Erythroblast (primary cell): ENCODE measurements at places on chromosomes 13 and 19.

DNA sequence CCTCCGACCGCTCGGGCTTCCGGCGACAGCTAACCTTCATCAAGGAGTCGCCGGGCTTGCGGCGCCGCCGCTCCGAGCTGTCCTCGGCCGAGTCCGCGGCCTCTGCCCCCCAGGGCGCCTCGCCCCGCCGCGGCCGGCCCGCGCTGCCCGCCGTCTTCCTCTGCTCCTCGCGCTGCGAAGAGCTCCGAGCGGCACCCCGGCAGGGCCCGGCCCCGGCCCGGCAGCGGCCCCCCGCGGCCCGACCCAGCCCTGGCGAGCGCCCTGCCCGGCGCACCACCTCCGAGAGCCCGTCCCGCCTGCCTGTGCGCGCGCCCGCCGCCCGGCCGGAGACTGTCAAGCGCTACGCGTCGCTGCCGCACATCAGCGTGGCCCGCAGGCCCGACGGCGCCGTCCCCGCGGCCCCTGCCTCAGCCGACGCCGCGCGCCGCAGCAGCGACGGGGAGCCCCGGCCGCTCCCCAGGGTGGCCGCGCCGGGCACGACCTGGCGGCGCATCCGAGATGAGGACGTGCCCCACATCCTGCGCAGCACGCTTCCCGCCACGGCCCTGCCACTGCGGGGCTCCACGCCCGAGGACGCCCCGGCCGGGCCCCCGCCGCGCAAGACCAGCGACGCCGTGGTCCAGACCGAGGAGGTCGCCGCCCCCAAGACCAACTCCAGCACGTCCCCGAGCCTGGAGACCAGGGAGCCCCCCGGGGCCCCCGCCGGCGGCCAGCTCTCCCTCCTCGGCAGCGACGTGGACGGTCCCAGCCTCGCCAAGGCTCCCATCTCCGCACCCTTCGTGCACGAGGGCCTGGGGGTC, 9.6 kb downstream of the C19orf25 start:
- no peak for DNase-seq

DNA sequence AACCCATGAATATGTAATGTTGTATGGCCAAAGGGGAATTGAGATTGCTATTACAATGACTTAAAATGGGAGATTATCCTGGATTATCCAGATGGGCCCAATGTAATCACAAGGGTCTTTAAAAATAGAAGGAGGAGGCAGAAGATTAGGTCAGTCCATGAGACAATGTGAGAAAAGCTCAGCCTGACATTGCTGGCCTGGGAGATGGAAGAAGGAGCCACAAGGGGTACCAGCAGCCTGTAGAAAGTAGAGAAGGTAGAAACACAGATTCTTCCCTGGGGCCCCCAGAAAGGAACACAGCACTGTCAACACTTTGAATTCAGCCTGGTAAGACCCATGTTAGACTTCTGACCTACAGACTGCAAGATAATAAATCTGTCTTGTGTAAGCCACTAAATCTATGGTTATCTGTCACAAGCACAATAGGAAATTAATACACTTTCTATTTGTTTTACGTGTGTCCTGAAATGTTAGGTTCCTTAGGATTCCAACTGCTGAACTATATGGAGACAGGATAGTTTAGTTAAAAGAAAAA, 132.9 kb upstream of the SERP2 start:
- DNase-seq, result no peak

DNA sequence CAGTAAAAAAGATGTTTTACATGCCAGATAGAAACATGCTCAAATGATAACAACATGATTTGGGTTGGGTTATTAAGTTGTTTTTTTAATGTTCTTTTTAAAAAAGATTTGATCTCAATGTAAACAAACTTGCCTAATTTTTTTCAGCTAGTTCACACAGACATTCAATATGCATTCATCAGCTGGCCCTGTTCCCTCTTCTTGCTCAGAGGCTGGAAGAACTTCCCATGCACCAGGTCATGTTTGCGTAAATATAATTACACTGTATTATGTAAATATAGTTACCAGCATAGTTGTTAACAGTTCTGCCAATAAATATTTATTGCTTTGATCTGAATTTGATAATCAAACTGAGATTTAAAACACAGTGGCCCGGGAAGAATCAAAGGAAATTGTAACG, 70.6 kb downstream of the ATP11A start:
- no peak for DNase-seq

DNA sequence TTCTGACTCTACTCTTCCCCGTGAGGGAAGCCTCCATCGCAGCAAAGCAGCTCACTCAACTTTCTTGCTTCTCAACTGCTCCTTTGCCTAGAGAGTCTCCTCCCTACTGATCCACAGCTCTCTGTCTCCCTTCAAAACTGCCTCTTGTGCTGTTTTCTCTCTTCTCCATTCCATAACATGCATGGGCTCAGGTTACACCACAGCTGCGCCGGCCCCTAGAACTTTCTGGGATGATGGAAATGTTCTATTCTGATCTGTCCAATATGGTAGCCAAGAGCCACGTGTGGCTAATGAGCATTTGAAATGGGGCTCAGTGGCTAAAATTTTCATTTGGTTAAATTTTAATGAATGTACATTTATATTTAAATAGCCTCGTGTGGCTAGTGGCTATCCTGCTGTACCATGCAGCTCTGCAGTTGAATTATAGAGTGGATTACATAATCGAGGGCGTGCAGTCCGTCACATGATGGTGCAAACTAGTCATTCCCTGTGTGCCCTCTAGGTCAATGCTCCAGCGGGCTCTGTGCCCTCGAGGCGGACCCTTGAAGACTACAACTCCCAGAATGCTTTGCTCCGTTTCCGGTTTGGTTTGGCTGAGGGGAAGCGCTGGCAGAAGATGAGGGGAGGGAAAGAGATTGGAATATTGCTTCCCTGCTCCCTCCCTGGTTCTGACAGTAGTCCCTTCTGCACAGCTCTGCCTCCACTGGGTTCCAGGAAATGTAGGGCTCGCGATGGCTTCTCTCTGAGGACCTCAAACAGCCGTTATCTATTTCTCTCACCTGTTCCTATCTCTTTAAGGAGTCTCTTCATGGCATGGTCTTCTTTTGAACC, 109.8 kb downstream of the CACNA1A start:
- peak; percentile 16 for DNase-seq

GRCh38 chr19:2254064-2254872, 1.9 kb downstream of the JSRP1 start:
- DNase-seq, result peak; percentile 38

DNA sequence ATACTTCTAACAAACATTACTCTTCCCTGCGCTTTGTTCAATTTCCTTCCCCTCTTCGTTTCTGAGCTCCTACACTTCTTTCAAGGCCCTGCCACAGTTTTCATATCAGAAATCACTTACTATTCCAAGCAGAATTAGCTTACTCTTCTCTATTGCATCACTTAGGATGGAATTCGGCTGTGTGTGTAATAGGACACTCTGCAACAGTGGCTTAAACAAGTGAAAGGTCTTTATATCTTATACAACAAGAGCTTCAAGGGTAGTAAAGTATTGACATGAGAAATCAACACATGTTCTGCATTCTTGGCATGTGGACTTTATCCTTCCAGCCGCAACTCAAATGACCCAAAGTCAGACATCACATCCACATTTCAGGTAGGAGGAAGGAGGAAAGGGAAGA, 279.6 kb downstream of the PCDH20 start:
- no peak for DNase-seq
